Activated T-helper 2 cell treated with anti-CD3 and anti-CD28 coated beads, Interferon-gamma antibody, Interleukin-2, Interleukin-4, amounts not matched to agents 10 μg/mL and 5 μg/mL and 100 μg/mL, durations not matched to agents 14 hours and 24 hours and 36 hours (primary cell): ENCODE measurements at places on chromosomes 1 and 21. TPM values are rescaled to one million over a fixed set of nuclear protein-coding genes. Genes with fewer than 3 reads are reported as not detected.

The CELA2B gene
- total RNA-seq = not detected in 2 replicates

GRCh38 chr1:53126495-53126894, 15.9 kb downstream of the SLC1A7 start:
- no peak overlapping the region for H3K27ac ChIP-seq
- no peaks in the 10 kb centered on the region for H3K36me3 ChIP-seq
- H3K4me3 ChIP-seq = no peak overlapping the region
- DNase-seq = no peak

The HSD17B7 gene
- total RNA-seq = 35.2 and 38.6 TPM in 2 replicates

DNA sequence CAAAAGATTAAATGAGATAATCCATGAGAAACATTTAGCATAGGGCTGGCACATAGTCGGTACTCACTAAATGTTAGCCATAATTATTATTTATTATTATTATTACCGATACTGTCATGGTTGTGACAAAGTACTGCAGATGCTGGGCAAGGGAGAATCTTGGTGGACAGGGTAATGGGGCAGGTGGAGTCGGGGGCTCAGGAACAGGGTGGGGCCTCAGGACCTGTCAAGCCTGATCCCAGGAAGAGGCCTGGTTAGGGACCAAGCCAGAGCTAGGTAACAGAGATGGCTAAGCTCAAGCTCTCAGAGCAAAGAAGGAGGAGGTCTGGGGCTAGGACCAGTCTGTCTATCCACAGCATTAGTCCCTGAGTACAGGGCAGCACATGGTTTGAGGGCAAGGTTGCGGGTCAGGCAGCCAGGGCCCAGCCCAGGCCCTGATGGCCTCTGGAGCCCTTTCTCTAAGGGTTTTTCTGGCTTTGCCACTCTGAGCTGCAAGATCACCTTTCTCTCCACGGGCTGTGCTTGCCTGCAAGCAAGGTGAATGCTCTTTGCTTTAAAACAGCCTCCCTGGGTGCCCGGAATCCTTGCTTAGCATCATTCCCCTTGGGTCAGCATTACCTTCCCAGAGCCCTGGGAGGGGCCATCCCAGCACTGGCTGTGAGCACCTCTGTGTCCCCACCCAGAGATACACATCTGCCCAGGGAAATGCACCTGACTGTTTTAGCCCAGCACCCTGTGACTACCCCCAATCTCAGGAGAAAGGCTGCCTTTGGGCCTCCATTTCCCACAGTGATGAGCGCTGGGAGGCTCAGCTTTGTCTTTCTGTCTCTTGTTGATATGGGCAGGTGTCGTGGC, 572.0 kb downstream of the PTPRU start:
- H3K36me3 ChIP-seq = no peaks in the 10 kb centered on the region
- no peaks in the 10 kb centered on the region for H3K27me3 ChIP-seq
- H3K4me3 ChIP-seq = no peak overlapping the region
- no peaks in the 10 kb centered on the region for H3K4me1 ChIP-seq
- no peak overlapping the region for H3K27ac ChIP-seq
- DNase-seq = no peak

GRCh38 chr1:62301726-62302390, 17.4 kb downstream of the KANK4 start:
- no peak for DNase-seq
- peaks cover 2% of the 10 kb centered on the region for H3K27me3 ChIP-seq
- no peaks in the 10 kb centered on the region for H3K4me1 ChIP-seq

The TCHH gene
- total RNA-seq = 0.02 TPM in 1 of 2 replicates, not detected in the other

The MAD2L2 gene
- 77.1 and 78.0 TPM in 2 replicates for total RNA-seq

The IL22RA1 gene
- total RNA-seq = not detected in 2 replicates

- no peaks in the 10 kb centered on the region for H3K27me3 ChIP-seq
- peaks cover 16% of the 10 kb centered on the region for H3K36me3 ChIP-seq
- peak overlapping the region; percentile 54 for H3K27ac ChIP-seq
- H3K4me1 ChIP-seq = peaks cover 55% of the 10 kb centered on the region
- no peak overlapping the region for H3K4me3 ChIP-seq
- no peak for DNase-seq
Measured at GRCh38 chr1:172342584-172343239, 77.8 kb upstream of the C1orf105 start.

DNA sequence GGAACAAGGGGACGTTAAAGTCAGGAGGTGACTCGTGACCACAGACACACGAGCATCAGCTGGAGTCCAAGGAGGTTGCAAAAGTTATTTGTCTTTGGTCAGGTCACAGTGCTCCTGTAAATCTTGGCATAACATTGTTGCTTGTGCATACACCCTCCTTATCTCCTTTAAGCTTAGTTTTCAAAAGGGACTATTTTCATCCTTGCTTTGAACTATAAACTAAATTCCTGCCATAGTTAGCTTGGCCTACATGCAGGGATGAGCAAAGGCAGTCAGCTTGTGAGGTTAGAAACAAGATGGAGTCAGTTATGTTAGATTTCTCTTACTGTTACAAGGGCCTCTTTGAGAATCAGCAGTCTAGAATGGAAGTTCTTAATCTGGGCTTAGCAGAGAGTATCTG, 28.0 kb upstream of the FASLG start:
- H3K4me1 ChIP-seq = peaks cover 40% of the 10 kb centered on the region
- peaks cover 4% of the 10 kb centered on the region for H3K27me3 ChIP-seq
- no peak overlapping the region for H3K4me3 ChIP-seq
- H3K36me3 ChIP-seq = no peaks in the 10 kb centered on the region

GRCh38 chr1:212129781-212130180, 94.2 kb downstream of the DTL start:
- peaks cover 54% of the 10 kb centered on the region for H3K36me3 ChIP-seq
- no peaks in the 10 kb centered on the region for H3K27me3 ChIP-seq
- H3K4me3 ChIP-seq = no peak overlapping the region
- peaks cover 8% of the 10 kb centered on the region for H3K4me1 ChIP-seq
- DNase-seq = no peak

DNA sequence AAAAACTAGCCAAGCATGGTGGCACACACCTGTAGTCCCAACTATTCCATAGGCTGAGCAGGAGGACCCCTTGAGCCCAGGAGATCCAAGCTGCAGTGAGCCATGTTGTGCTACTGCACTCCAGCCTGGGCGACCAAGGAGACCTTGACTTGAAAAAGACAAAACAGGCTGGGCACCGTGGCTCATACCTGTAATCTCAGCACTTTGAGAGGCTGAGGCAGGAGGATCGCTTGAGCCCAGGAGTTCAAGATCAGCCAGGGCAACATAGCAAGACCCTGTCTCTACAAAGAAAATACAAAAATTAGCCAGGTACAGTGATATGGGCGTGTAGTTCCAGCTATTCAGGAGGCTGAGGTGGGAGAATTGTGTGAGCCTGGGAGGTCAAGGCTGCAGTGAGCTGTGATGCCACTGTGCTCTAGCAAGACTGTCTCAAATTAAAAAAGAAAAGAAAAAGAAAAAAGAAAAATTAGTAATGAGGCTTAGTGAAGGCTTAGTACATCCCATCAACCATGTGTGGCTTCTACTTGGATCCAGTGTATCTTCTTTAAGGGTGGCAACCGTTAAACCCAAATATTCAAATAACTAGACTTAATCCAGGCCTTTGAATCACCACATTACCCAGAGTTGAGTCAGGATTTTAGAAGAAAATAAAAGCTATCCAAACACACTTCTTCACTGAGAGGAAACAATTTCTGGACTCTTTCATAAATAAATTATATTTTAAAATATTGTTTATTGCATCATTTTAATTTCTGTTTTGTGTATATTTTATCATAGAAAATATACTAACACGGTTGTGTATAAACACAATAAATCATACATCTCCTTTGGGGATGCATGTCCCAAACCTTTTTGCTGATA, 74.3 kb upstream of the RAB4A start:
- peaks cover 5% of the 10 kb centered on the region for H3K27me3 ChIP-seq
- no peaks in the 10 kb centered on the region for H3K36me3 ChIP-seq
- no peak overlapping the region for H3K4me3 ChIP-seq
- DNase-seq = no peak

DNA sequence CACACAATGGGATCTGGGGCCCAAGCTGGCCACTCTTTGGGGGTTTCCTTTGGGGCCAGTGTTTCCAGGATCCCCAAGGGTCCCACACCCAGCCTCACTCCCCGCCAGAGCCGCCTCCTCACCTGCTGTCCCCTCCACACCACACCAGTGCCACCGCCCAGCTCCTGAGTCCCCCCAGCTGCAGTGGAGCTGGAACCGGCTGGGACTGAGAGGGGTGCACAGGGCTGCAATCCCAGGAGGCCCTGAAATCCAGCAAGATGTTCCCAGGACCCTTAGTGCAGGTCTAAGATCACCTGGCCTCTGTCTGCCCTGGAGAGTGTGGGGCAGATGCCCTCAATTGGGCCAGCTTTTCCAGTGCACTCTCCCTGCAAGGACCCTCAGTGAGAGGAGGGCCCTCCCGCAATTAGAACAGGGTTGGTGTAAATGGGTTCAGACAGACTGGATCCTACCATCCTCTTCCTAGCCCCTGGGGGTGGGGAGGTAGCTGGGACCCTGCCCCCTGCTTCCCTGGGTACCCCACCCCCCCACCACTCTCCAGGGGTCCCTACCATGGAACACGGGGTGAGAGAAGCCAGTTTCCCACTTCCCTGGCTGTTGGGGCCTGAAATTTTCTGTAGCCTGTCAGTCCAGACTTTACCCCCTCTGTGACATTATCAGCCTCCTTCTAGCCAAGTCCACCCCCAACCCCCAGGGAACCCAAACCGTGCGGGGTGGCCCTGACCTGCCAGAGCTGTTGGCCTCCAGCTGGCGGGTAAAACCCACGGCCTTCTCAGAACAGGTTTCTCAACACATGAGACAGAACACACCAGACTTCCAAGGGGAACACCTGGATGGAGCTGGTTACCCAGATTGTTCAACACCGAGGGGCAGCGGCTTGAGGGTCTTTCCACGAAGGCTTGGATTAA, 7.0 kb downstream of the KRTAP10-12 start:
- H3K27me3 ChIP-seq = peaks cover 67% of the 10 kb centered on the region
- H3K36me3 ChIP-seq = no peaks in the 10 kb centered on the region
- no peak overlapping the region for H3K27ac ChIP-seq
- DNase-seq = no peak

The FCER1G gene
- total RNA-seq = 0.60 and 0.71 TPM in 2 replicates

The YBX1 gene
- total RNA-seq = 815 and 840 TPM in 2 replicates

- H3K36me3 ChIP-seq = no peaks in the 10 kb centered on the region
- H3K27ac ChIP-seq = no peak overlapping the region
- DNase-seq = no peak
- H3K27me3 ChIP-seq = no peaks in the 10 kb centered on the region
- no peak overlapping the region for H3K4me3 ChIP-seq
- H3K4me1 ChIP-seq = peaks cover 1% of the 10 kb centered on the region
Measured at GRCh38 chr1:89790592-89790991, 30.2 kb upstream of the LRRC8D start.

- DNase-seq = no peak
- H3K36me3 ChIP-seq = no peaks in the 10 kb centered on the region
- H3K4me3 ChIP-seq = no peak overlapping the region
Measured at GRCh38 chr1:68594851-68595250, 98.0 kb upstream of the DEPDC1 start.

The COL8A2 gene
- total RNA-seq = not detected in 2 replicates

DNA sequence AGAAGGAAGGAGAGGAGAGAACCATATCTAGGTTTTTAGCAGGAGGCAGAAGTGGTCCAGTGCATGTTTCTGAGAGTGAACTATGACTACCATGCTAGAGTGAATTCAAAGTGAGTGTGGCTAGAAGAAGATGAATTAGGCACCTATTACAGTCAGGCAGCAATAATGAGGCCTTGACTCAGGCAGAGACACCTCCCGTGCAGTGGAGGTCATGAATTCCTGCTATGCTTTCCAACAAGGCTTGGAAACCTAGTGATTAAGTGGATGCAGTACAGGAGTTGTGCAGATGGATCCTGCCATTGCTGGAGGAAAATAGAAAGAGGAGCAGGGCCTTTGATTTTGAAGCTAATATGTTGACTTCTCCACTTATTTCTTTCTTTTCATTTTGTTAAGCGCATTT, 581.5 kb downstream of the RWDD3 start:
- DNase-seq = no peak
- H3K27me3 ChIP-seq = no peaks in the 10 kb centered on the region
- no peak overlapping the region for H3K27ac ChIP-seq

DNA sequence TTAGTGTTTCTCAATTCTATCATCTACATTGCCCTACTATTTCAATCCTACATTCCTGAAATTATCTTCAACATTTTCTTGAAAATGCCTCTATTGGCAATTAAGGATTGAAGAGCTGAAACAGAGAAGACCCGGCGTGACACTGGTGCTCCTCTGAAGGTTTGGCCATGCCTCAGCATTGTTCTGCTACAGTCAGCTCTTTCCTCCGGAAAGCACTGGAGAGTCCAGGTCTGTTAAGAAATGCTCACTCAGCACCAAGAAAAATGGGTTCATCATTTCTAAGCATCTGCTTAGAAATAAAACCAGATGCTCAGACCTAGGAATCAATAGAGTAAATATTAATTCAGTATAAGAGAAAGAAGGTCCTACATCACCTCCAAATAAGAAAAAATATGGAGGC, 58.8 kb downstream of the WARS2 start:
- H3K4me1 ChIP-seq = no peaks in the 10 kb centered on the region
- DNase-seq = no peak
- no peak overlapping the region for H3K4me3 ChIP-seq
- H3K27ac ChIP-seq = no peak overlapping the region
- no peaks in the 10 kb centered on the region for H3K36me3 ChIP-seq

The MYBPH gene
- total RNA-seq = not detected in 2 replicates

GRCh38 chr1:185288435-185288834, 28.6 kb downstream of the IVNS1ABP start:
- no peak overlapping the region for H3K27ac ChIP-seq
- H3K4me1 ChIP-seq = peaks cover 19% of the 10 kb centered on the region
- H3K36me3 ChIP-seq = peaks cover 29% of the 10 kb centered on the region
- DNase-seq = no peak

DNA sequence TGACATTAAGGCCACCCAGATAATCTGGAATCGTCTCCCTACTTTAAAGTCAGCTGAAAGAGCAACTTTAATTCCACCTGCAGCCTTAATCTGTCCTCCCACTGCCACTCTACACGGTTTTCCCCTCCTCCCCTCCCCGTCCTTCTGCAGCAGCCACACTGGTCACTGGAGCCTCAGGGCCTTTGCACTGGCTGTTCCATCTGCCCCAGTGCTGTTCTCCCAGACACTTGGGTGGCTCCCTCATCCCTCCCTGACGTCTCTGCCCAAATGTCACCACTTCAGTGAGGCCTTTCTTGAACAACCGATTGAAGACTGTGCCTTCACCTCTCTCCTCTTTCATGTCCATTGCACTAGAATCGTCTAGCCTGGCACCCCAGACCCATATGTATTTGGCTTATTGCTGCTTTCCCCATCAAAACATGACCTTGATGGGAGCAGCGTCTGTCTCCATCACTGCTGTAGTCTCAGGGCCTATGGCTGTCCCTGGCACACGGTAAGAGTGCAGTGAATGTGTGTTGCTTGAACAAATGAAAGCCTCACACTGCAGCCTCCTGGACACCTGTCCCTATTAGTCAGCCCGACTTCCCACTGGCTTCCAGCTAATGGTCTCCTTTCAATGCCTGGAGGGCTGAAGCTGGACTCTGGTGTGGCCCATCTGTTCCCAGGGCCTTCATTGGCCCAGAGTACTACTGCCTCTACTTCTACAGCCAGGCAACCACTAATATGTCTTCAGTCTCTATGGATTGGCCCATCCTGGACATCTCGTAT, 10.6 kb upstream of the PRDM16 start:
- H3K4me1 ChIP-seq = no peaks in the 10 kb centered on the region
- no peak for DNase-seq
- no peaks in the 10 kb centered on the region for H3K27me3 ChIP-seq
- H3K4me3 ChIP-seq = no peak overlapping the region
- no peak overlapping the region for H3K27ac ChIP-seq

- peaks cover 17% of the 10 kb centered on the region for H3K4me1 ChIP-seq
- H3K27me3 ChIP-seq = peaks cover 53% of the 10 kb centered on the region
- DNase-seq = peak; percentile 37
Measured at GRCh38 chr1:46533179-46533864, 18.1 kb downstream of the KNCN start.
